Naive thymus-derived CD4-positive, alpha-beta T cell (primary cell): ENCODE measurements at places on chromosomes 3 and 15. TPM values are rescaled to one million over a fixed set of nuclear protein-coding genes. Genes with fewer than 3 reads are reported as not detected.

PLSCR2 gene
- 0.82 TPM for total RNA-seq

- no peaks in the 10 kb centered on the region for H3K27me3 ChIP-seq
- no peak for DNase-seq
- H3K36me3 ChIP-seq: no peaks in the 10 kb centered on the region
- H3K27ac ChIP-seq: no peak overlapping the region
Observed at GRCh38 chr3:63588895-63589294, 63.6 kb upstream of the SNTN start.

CEMIP gene
- total RNA-seq: not detected

DUOXA1 gene
- 0.49 TPM for total RNA-seq

DNA sequence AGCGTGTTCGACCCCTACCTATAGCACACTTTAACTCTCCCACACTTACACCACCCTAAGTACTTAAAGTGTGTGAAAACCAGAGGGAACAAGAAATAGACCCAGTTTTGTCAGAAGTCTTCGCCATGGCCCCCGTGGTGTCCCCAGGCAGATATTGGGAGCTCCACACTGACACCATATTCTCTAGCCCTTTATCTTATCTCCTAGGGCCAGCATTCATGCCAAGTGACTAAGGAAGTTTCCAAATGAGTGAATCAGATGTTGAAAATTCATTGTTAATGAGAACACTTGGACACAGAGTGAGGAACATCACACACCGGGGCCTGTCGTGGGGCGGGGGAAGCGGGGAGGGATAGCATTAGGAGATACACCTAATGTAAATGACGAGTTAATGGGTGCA, 31.8 kb downstream of the P3H2 start:
- no peaks in the 10 kb centered on the region for H3K27me3 ChIP-seq
- H3K27ac ChIP-seq: no peak overlapping the region
- no peaks in the 10 kb centered on the region for H3K36me3 ChIP-seq
- H3K4me1 ChIP-seq: no peaks in the 10 kb centered on the region
- DNase-seq: no peak

DNA sequence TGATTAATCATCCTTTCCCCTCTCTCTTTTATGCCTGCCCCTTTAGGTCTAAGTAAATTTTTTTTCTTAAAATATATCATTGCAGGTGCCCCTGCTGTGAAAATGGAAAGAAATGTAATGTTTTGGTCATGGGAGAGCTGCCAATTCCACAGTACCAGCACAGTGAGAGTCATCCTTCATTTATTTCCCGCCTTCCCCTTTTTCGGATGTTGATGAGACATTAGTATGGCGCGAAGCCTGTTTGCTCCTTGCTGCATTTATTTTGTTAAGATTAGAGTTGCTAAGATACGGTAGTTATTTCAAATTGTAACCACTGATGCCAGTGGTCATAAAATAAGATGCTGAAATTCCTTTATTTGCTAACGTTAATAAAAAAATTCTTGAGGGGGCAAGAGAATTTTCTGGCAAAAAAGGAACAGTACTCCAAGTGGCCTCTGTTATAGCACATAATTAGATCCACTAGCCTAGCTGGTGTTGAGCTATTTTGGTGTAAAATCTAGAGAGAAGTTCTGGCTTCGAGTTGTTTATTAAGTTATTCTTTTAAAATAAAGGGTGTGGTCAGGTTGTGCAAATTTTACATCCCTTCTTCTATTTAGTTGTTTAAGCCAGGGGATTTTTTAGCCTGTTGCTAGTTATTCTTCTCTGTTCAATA, 62.8 kb downstream of the MDFIC2 start:
- no peak overlapping the region for H3K27ac ChIP-seq
- no peaks in the 10 kb centered on the region for H3K4me1 ChIP-seq
- no peak overlapping the region for H3K4me3 ChIP-seq
- H3K27me3 ChIP-seq: no peaks in the 10 kb centered on the region
- no peaks in the 10 kb centered on the region for H3K36me3 ChIP-seq
